ENCODE measurements at places on chromosomes 11 and 22.

- DNase-seq: peak; percentile 86
These were observed 9.6 kb downstream of the P2RY2 start for GRCh38 chr11:73227571-73228211.

DNA sequence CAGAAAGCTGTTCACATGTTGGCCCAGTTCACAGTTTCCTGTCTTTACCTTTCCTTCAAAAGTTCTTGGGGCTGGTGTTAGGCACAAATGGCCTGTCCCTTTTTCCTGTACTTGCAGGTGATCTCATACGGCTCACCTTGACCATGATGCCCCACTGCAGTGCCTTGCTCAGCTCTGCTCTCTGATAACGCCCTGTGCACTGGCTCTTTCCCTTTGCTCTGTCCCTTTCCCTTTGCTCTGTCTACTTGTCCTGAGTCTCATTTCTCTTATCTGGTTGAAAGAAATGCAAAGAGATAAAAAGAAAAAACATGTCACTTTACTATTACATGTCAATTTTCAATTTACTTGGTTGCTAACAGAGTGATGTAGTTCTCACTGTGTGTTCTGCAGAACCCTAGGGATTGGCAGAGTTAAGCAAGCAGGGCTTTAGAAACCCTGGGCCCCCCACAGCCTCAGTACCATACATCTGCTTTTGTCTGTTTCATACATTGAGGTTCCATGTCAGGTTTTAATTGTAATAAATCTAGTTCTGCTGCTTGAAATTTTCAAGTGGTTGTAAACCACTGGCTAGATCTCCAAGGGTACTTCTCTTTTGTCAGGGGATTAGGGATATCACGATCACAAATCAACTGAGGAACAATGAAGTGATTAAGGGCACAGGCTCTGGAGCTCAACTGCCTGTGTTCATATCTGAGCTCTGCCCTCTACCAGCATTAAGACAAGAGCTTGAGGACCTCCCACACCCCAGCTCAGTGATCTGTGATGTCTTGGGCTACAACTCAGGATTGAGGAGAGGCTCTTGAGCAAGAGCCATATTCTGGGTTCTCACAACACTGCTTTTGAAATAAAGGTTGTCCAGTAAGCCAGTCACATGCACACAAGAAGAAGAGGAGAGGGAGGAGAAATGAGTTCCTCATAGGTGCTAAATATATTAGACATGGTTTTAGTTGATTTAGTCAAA is 16.3 kb upstream of the SORL1 start:
- DNase-seq: no peak

DNA sequence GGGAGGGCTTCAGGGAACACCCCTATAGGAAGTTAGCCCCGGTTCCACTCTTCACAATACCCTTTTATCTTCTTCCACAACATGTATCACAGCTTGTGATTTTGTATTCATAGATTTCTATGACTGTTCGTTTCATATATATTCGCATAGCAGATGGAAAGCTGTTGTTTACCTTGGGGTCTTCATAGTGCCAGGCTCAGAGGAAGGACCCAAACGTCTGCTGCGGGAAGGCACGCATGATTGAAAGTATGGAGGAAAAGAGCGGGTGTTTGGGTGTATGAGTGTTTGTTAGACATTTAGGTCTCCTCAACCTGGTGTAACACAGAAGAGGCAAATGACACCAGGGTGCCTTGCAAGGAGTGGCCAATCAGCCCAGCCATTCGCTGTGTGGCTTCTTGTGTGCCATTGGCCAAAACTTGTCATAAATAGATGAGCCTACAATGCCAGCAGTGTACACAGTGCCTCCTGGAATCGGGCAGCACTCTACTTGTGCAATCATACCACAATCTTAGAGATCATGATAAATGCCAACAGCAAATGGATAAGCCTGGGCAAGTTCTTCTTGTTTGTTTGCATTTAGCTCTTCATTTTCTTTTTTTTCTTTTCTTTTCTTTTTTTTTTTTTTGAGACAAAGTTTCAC is 10.9 kb upstream of the ADA2 start:
- DNase-seq: no peak

GRCh38 chr11:2139621-2140337 is 590 bp upstream of the IGF2 start:
- DNase-seq: no peak

DNA sequence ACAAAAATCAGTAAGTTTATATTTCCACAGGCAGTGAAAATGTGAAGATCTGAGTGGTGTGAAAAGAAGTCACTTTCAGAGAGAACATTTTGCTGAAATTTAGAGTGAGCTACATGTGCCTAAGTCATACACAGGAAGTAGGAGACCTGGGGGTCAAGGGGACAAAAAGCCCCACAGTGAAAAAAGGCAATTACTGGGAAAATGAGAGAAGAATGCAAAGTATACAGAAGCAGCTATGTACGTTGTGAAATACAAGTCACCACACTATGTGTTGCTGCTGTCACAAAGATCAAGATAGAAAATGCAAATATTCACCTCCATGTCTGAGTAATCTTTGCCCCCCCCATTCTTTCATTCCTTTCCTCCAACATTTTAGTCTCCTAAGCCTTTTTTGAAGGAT is 21.6 kb upstream of the SESN3 start:
- DNase-seq: no peak

DNA sequence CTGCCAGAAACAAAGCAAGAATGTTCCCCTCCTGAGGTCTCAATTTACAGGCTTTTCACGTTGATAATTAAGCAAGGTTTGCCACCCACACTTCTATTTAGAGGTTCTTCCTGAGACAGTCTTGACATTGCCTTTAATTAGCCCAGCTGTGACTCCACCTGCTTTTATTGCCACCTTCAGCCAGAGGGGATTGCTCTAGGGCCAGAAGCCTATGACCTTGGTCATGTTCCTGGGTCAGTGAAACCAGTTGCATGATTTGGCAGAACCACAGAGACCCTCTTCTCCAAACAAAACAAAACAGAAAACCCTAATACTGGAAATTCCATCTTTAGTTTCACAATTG is 89.8 kb downstream of the APIP start:
- DNase-seq: no peak

GRCh38 chr22:47587361-47587760 is 824.9 kb downstream of the TBC1D22A start:
- no peak for DNase-seq

DNA sequence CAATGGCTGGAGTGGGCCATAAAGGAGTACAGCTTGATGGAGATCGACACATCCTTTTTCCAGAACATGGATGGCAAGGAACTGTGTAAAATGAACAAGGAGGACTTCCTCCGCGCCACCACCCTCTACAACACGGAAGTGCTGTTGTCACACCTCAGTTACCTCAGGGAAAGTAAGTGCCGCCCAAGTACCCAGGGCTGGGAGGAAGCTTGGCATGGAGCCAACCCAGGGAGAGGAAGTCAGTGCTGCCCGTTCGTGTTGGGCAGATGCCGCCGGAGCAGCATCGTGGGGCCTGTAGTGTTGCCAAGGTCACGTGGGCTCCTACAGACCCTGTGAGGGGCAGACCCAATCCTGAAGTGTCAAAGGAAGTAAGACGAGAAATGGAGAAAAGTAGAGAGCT is 78.9 kb downstream of the FLI1 start:
- DNase-seq: peak; percentile 90

DNA sequence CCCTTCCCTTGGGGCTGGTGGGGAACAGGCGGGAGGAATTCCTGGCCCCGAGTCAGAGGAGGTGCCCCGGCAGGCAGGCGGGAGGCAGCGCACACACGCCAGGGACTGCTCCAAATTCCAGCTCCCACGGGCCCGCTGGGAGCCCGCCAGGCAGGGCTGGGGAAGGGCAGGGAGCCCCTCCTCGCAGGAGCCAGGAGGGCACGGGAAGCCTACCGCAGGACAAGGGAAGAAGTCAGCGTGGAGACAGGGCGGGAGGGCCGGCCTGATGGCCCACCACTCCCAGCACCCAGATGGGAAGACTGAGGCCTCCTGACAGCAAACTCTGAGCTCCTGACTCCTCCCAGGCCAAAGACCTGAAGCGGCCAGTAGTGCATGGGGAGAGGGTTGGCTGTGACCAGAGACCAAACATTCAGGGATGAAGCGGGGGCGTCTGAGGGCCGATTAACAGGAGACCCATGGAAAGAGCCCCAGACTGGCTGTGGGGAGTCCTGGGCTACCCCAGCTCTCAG is 22.4 kb downstream of the RPL3 start:
- no peak for DNase-seq

DNA sequence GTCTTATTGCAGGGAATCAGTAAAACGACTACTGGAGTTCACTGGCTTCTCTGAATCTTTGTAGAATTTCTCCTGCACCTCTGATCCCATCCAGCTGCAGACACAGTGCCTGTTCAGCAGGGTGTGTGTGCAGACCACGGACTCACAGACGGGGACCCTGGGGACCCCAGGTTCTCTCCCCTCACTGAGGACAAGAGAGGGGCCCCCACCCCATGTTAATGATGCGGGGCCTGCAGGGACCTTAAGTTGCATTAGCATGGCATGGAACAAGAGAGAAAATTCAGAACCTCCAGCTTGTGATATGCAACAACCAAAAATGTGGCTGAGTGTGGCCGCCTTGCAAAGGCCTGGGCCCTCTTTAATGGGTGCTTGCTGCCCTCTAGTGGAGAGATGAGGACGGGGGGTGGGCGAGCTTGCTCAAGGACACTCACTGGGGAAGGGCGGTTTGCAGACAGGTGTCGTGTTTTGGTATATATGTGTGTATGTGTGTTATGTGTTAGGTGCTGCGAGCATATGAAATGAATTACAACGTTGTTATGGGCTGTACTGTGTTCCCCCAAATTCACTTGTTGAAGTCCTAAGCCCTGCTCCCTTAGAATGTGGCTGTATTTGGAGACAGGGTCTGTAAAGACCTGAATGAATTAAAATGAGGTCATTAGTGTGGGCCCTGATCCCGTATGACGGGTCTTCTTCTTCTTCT is 84.4 kb upstream of the SEPTIN5 start:
- DNase-seq: peak; percentile 95

- DNase-seq: no peak
These were observed 4.6 kb upstream of the RANGAP1 start for GRCh38 chr22:41290262-41291221.

- DNase-seq: no peak
These were observed 58.7 kb upstream of the PRODH start for GRCh38 chr22:18994701-18995326.

- DNase-seq: no peak
These were observed 7.0 kb upstream of the PRSS23 start for GRCh38 chr11:86793307-86793706.

DNA sequence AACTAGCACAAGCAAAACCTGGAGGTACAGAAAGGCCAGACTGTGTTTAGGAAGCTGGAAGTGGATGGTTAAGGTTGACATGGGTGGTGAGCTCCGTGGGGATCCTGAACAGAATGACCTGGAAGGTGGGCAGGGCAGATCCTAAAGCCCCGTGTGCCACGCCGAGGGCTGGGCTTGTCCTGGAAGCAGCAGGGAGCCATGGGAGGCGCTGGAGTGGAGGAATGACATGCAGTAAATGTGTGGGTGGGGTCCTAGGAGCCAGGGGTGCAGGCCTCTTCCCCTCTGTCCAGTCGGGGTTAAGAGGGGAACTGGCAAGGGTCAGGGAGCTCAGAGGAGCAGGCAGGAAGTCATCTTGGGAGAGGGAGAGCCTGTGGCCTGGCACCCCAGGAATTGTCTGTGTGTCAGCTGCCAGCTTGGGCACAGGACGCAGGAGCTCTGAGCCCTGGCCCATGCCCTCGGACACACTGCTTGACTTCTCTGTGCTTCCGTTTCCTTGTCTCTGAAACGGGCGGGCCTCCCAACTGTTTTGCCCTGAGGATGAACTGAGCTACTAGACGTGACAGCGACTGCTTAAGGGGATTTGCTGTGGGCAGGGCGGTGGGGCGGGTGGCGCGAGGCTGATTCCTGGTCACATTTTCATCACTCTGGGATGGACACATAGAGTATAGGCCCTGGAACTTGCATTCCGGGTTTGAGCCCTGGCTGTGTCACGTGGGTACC is 75.7 kb downstream of the MPPED1 start:
- no peak for DNase-seq

- DNase-seq: no peak
These were observed 15.1 kb downstream of the MN1 start for GRCh38 chr22:27786291-27786932.

GRCh38 chr11:95318498-95318897 is 87.5 kb upstream of the SESN3 start:
- no peak for DNase-seq

DNA sequence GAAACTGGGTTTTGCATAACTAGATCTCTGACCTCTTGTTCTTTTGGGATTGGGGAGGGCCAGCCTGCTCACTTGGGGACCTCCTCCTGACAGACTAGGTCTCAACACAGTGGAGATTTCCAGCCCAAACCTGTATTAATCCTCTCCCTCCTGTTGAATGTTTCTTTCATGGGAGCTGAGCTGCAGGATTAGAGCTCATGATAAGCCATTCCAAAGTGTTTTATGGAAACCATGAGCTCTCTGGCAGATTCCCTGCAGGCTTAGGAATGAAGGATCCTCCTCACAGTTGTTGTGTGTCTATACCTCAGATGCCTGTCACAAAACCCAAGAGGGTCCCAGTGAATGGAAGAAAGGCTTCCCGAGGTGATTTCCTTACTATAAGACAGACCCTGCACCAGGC is 248.4 kb upstream of the B3GAT1 start:
- DNase-seq: peak; percentile 14

- DNase-seq: peak; percentile 37
These were observed 13.2 kb upstream of the AIFM3 start for GRCh38 chr22:20953668-20954500.

DNA sequence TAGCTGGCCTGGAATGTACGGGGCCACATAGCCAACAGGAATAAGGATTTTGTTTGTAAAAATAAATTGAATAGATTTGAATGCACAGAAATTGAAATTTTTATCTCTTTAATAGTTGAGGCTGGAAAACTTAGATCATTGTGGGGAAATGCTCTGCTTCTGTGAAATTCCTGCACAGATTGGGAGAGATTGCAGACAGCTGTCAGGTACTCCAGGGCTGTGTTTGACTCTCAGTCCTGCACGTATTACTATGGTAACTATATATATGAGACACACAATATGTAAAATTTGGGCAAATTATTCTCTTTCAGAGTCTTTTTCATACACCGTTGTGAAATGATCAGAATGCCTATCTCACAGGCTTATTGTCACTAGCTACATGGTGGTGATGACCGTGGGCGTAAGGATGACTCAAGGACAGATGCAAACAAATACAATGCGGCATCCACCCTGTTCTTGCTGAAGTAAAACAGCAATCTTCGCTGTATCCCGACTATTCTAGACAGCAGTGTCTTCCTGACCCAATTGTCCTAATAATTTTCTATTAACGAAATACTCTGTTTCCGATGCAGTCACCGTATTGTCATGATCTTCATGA is 79.4 kb downstream of the ZC3H12C start:
- DNase-seq: no peak

- DNase-seq: no peak
These were observed 102.4 kb downstream of the ARHGAP42 start for GRCh38 chr11:100789500-100789899.

GRCh38 chr11:84719935-84720577 is 907.1 kb downstream of the DLG2 start:
- DNase-seq: peak; percentile 84
